ENCODE measurements at places on chromosomes 13 and 19.

- no peak for DNase-seq
Measured at GRCh38 chr13:48504606-48505005, 28.3 kb downstream of the RCBTB2 start.

GRCh38 chr13:97914540-97914939 lies 38.9 kb upstream of the IPO5 start:
- DNase-seq: no peak

DNA sequence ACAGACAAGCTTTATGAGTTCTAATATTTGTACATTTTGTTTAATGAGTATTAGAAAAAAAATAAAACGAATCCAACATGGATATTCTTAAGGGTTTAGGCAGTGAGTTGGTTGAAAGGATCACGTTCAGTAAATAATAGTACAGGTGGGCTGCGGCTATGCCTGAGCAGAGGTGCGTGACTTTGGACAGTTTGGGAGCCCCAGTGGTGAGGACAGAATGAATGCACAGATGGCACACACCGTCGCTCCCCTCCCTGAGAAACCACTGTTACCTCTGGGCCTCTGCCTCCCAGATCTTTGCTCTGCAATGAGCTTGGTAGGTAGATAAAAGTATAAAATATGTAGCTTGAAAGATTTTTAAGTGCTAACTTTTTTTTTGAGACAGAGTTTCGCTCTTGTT lies 153.3 kb downstream of the SIPA1L3 start:
- no peak for DNase-seq

DNA sequence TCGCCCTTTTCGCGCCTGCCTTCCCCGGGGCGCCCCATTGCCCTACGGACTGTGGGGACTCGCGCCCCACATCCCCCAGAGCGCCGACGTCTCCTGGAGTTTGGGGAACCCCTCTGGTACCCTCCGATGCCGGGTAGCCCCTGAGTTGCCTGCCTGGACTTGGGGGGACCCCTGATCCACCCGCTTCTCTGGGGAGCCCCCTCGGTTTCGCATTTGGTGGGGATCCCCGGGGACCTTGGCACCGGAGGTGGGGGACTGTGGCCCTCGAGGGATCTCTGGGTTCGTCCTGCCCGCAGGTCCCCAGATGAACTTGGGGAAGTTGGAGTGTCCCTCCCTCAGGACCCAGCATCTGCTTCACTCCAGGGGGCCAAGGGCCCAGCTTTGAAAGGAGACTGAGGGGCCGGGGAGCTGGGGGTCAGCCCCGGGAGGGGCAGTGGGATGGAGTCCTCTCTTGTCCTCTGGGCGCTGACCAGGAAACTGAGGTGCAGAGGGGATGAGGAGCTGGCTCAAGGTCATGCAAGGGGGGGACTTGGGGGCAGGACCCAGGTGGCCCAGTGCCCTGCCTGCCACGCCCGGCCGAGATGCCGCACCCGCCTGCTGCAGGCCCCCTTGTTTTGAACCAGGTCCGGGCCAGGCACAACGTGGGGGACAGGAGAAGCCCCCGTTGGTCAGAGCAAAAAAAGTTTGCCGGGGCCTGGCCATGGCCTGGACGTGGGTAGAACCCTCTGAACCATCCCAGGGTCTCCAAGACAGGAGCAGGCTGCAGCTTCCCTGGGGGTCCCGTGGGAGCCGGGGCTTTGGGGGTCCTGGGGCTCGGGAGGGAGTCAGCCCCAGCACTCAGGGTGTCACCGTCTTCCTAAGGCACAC lies 1.0 kb downstream of the EFNA2 start:
- DNase-seq: no peak

GRCh38 chr19:38698225-38699026 lies 45.8 kb downstream of the CAPN12 start:
- no peak for DNase-seq
